Cardiac atrium fibroblast (primary cell): ENCODE measurements at places on chromosomes 12 and 14. TPM values are rescaled to one million over a fixed set of nuclear protein-coding genes. Genes with fewer than 3 reads are reported as not detected.

The PROX2 gene
- total RNA-seq: not detected in 2 replicates

The DIO2 gene
- total RNA-seq: 4.0 and 12.5 TPM in 2 replicates

The GDF3 gene
- total RNA-seq: not detected in 2 replicates

The PTPRB gene
- 2.3 and 2.6 TPM in 2 replicates for total RNA-seq

The DENND5B gene
- 4.5 and 5.7 TPM in 2 replicates for total RNA-seq

The PLEK2 gene
- 1.8 and 3.9 TPM in 2 replicates for total RNA-seq

The ZNF10 gene
- total RNA-seq: 6.5 and 15.0 TPM in 2 replicates

The TMEM121 gene
- total RNA-seq: 6.2 and 9.4 TPM in 2 replicates

The ZFHX2 gene
- not detected in 2 replicates for total RNA-seq

The KICS2 gene
- total RNA-seq: 0.90 and 1.6 TPM in 2 replicates

The PIANP gene
- not detected in 2 replicates for total RNA-seq

The IL26 gene
- total RNA-seq: 0.32 TPM in 1 of 2 replicates, not detected in the other

The FAM181A gene
- not detected in 2 replicates for total RNA-seq

The TMPRSS12 gene
- total RNA-seq: not detected in 2 replicates

The PTCSC3 gene
- not detected in 2 replicates for total RNA-seq

The KRT75 gene
- total RNA-seq: not detected in 2 replicates

The KLRG1 gene
- total RNA-seq: 0.32 TPM in 1 of 2 replicates, not detected in the other

The ATL1 gene
- 0.81 and 3.1 TPM in 2 replicates for total RNA-seq

The CCDC91 gene
- total RNA-seq: 11.0 and 11.7 TPM in 2 replicates
